Cortex of kidney (tissue), 1 donor: ENCODE measurements at places on chromosomes 1 and 21.

- DNase-seq, result no peak
Measured at GRCh38 chr1:157249326-157249725, 111.1 kb upstream of the ETV3 start.

DNA sequence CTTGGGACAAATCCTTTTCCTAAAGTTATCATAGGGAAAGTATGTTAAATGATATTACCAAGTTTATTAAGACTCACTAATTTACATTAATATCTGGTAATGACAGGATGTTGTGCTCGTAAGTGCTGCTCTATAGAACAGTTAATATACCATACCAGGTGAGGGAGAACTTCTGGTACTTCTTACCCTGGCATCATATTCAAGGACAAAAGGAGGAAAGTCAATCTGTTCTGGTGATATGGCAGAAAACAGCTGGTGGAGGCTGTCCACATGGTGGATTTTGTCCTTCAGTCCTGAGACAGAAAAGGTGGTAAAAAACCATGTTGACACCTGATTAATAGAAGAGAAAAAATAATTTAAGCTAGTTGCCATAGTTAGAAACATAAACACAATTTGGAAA, 51.6 kb downstream of the GDAP2 start:
- no peak for DNase-seq

DNA sequence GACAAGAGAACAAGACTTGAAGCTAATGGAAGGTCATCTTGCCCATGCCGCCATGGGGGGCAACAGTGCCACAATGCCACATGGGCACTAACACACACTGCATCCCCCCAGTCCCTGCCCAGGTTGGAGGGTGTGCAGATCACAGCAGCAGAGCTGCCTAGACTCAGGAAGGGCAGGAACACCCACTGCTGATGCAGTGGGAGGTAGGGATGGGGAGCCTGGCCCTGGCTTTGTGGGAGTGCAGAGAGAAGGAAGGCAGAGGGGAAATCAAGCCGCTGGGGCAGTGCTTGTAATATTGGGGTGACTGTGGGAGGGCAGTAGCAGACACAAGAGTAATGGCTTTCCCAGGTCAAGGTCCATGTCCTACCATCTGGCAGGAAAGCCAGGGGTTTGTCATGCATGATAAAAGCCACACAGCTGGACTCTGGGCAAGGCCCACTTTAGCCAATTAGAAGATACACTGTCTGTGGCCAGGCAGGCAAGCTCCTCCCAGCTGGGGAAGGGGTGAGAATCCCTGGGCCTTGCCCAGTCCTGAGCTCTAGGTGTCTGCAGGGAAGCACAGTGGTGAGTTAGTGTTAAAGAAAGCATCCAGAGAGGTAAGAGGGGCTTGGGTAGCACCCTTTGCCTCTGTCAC, 25.4 kb upstream of the MEF2D start:
- no peak for DNase-seq

DNA sequence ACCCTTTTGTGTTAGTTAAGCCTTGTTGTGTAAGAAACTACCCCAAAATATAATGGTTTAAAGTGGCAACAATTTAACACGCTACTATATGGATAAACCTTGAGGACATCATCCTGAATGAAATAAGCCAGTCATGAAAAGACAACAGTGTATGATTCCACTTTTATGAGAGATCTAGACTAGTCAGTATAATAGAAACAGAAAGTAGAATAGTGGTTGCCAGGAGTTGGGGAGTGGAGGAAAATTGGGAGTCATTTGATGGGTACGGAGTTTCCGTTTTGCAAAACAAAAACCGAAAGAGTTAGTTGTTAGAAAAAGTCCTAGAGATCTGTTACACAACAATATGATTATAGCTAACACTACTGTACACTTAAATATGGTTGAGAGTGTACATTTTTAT, 16.0 kb upstream of the CHIA start:
- DNase-seq, result no peak

- no peak for DNase-seq
Measured at GRCh38 chr1:17397910-17398695, 26.1 kb downstream of the PADI6 start.

DNA sequence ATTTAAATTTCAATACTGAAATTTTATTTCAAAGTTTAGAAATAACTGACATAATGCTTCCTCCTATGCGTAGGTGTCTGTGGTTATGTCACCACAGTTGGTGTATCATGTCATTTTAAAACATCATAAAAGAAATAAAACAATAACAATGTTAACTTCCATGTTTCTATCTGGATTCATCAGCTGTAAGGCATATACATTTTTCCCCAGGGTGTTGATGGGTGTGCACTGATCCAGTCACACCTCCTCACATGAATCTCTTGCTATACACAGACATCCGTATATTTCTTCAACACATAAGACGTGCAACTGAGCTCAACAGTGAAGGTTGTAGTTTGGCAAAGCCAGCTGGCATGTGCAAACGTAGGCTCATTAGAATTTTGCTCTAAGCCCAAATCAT, 6.2 kb downstream of the KCNA3 start:
- no peak for DNase-seq

DNA sequence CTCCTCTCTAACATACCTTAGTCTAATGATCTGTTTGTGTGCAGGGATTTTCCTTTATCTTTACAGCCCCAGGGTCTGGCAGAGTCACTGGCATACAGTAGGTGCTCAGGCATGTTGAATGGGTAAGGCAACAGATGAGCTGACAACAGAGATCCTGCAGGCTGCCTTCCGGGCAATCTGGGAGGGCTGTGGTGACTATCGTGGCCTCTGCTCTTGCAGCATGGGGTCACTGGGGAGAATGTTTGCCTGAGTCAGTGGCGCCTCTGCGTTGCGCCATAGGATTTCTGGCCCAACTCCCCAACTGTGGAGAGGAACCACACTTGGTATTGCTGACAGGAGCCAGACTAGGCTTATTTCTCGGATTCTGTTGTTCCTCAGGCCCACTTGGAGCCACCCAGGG, 93.8 kb downstream of the LAMC2 start:
- DNase-seq, result no peak

- no peak for DNase-seq
Measured at GRCh38 chr1:227889863-227890405, 57.8 kb downstream of the WNT9A start.

GRCh38 chr1:66731170-66731865, 20.9 kb upstream of the DYNLT5 start:
- no peak for DNase-seq

DNA sequence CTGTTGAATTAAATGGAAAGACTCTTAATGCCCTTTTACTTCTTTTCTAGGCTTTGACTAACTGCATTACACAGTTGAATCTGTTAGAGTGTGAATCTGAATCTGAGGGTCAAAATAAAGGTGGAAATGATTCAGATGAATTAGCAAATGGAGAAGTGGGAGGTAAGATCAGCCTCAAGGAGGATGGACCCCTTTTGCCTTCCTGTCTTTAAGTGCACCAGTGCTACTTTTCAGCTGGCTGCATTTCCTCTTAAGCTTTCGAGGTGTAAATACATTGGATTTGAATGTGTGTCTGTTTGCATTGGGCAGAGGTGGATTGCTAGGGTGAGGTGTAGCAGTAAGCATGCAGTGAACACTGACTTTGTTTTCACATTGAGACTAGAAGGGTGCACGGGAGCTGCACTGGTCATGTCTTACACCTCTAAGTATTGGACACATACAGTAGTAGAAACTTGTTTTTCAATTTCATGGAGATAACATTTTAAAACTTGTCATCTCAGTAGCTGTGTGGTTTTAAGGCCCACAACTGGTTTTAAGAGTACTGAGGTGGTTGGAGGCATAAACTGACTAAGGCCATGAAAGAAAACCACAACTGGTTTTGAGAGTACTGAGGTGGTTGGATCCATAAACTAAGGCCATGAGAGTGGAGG, 35.4 kb downstream of the MIA3 start:
- no peak for DNase-seq

DNA sequence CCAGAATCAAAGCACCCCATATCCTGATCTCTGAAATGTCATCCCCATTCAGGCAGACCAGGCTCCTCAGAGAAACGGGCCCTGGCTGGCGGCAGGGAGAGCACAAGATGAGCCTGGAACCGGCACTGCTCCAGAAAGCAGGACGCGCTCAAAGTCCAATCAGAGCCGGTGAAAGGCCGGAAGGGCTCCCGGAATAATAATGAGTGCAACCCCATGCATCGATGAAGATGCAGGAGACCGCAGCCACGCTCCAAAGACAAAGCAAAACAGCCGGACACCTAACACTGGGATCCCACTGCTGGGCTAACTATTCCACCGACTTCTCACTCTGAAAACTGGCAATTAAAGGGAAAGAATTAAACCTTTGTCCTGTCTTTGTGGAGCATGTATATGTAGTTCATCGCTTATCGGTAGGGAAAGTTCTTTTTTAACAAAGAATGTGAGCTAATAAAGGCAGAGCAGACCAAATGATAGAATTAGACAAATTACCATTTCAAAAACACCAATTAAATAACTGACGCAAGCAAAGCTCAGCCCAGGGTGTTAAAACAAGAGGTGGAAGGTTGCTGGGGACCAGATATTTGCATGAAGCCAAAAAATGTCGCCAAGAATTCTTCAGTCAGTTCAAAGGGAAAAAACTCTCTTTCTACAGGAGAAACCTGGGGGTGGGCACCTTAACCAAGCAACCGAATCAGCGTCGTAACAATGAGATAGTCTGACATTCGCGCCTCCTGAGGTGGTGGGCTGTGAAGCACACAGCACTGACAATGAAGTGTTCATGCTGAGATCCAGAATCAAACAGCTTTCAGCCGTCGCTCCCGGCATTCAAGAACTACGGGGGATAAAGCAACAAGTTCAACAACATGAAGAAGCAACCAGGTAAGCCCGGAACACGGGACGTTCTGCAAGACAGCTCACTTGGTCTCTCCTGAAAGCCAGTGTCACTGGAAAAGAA, 95.2 kb downstream of the NPHP4 start:
- DNase-seq, result no peak

- no peak for DNase-seq
Measured at GRCh38 chr1:159040893-159041724, 31.4 kb downstream of the IFI16 start.

DNA sequence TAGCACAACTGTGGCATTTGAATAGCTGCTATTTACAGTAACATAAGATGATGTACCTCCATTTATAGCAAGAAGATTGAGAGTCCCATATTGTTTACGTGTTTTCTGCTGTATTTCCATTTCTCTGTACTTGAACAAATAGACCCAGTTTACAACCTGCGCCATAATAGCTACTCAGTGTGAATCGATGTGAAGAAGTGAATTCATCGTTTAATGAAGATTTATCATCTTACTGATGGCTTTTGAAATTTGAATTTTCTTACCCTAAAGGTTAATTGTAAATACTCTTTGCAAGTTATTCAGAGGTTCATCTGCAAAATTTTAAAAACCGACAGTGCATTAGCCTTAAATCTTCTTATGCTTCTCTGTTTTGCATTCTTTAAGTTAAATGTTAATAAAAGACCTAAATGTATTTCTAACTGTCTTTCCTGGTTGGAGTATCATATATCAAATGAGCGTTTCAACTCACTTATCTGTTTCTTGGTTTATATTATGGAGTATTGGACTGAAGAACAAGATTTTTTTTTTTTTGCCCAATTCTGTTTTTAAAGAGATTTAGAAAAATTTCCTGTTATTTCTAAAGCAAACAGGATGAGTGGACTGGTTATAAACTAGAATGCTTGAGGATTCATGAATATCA, 2.2 kb downstream of the MACO1 start:
- no peak for DNase-seq

GRCh38 chr1:181314959-181315358, 168.4 kb upstream of the CACNA1E start:
- DNase-seq, result no peak

DNA sequence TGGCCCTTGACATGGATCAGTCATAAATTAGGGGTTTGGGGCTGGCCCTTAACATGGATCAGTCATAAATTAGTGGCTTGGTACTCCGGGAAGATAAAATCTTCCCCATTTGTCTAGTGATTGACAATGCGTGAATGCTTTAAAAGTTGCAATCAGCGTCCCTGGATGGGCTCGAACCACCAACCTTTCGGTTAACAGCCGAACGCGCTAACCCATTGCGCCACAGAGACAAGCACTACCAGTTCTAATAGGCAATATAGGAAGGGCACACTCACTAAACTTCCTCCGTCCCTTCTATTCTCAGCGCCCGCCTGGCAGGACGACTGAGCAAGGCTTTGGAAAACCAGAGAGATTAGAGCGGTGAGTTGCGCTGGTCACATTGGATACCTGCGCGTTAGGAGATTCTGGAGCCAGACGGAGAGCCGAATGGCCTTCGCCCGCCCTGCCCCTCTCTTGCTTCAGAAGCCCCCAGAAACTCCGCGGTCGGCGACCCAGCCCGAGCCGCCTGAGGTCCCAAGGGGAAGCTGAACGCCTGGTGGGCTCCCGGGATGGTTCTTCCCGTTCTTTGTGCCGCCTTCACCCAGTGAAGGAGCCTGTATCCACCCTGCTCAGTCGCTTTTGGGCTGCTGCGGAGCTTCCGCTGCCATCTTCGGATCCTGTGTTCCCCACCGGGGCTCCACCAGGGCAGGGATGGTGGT, 235.9 kb downstream of the FAM72C start:
- no peak for DNase-seq

GRCh38 chr1:117892512-117892911, 36.9 kb downstream of the GDAP2 start:
- no peak for DNase-seq

DNA sequence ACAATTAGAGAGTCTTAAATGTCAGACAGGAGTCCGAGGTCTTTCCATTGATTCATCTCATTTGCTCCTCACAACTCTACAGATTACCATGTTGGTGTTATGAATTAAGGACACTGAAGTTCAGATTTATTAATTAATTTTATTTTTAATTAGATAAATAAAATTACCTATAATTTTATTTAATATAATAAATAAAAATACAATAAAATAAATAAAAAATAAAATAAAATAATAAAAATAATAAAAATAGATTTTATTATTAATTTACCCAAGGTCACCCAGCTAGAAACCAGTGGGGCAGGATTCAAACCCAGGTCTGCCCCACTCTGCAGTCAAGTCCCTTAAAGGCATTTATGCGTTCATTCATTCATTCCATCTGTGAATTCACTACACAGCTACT, 72.2 kb downstream of the VWA5B1 start:
- no peak for DNase-seq

DNA sequence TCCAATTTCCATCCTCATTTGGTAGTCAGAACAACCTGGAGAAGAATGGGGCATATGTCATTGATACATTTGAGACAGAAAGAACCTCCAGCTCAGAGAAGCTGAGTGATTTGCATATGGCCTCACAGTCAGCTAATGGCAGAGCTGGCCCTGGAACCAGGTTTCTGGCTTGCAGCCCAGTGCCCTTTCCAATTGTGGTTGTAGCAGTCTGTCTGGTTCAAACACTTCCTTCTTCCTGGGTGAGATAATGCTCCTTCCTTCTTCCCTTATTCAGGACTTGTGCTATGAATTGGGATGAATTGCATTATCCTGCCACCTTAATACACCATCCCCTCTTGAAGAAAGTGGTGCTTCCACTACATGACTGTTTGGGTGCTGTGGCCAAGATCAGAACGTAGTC, 24.2 kb downstream of the SLC5A9 start:
- DNase-seq, result no peak

- DNase-seq, result no peak
Measured at GRCh38 chr1:229430761-229431283, 3.1 kb downstream of the ACTA1 start.
